ENCODE measurements at places on chromosomes 4 and X.

DNA sequence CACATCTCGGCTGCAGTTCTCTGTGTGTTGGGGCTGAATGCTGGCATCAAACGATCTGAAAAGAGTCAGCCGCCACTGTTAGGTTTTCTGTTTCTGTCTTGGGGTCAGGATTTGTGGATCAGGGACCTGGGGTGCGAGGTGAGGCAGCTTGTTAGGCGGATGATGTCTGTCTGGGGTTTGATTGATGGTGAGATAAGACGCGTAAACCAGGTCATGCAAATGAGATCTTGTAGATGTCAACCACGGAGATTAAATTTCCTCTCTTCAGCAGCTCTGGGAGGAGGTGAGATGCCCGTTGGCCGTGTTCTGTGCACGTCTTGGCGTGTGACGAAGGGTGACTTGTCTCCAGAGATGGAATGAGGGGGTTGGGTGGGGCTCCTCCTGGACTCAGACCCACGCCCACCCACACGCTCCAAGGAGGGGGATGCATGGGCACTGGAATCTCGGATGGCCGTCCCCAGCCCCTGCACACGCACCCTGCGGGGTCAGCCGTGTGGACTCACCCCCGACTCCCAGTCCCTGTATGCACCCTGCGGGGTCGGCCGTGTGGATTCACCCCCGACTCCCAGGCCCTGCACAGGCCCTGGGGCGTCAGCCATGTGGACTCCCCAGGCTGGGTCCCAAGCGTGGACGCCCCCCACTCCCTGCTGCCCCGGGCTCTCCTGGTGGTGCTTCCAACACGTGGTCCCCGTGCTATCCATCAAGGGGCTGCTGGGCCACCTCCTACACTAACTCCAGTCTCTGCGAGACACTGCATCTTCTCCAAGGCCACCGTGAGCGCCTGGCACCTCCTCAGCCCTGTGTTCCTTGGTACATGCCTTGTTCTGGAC, 16.0 kb upstream of the UVSSA start:
- no peak for DNase-seq

DNA sequence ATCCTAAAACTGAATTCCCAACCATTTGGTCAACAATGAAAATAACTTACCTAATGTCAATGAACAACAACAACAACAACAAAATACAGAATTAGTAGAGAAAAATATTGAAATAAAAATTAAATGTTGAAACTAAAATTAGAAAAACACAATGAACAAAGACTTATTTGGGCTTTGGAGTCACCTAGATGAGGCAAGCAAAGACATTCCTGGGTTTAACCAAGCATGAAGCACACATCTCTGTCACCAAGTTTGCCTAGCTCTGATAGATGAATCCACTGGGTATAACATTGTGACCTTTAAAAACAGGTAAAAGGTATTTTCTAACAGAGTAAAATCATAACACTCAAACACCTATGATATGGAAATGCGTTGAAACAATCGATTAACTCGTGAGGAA, 13.2 kb upstream of the SYTL5 start:
- no peak for DNase-seq

DNA sequence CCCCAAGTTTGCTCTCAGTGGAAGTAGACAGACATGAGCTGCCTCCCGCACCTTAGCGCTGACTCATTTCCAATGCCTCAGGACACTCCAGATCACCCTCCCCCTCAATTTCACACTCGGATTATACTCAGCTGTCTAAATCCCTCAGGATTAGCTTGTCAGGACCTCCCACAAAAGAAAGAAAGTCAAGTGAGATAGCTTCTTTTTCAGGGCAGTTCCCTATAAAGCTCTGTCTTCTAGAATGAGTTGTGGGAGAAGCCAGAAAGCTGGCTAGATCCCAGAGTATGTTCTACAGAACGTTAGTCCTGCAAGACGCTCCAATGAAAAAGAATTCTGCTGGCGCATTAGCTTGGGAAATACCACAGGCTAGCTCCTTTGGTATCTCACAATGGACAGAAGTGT, 51.2 kb upstream of the MTNR1A start:
- DNase-seq = peak; percentile 27

DNA sequence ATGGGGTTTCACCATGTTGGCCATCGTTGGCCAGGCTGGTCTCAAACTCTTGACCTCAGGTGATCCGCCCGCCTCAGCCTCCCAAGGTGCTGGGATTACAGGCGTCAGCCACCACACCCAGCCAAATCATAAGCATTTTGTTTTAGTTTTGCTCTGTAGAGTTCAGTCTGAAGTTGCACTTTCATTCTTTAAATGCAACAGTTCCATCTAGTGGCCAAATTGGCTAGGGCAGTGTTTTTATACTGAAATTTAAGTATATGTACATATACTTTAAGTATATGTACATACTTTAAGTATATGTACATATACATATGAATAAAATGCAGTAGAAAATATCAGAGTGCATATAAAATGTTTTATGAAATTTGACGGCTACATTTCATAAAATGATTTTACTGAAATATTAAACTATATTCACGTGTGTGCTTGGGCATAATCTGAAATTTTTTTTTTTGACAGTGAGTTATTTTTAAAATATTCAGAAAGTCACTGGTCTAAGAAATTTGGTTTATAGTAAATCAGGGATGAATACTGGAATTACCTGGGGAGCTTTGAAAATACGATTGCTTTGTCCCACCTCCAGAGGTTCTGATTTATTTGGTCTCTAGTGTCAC, 145.5 kb downstream of the NWD2 start:
- peak; percentile 65 for DNase-seq

- DNase-seq = no peak
Observed at GRCh38 chrX:150361070-150361776, 1.9 kb upstream of the MAMLD1 start.

DNA sequence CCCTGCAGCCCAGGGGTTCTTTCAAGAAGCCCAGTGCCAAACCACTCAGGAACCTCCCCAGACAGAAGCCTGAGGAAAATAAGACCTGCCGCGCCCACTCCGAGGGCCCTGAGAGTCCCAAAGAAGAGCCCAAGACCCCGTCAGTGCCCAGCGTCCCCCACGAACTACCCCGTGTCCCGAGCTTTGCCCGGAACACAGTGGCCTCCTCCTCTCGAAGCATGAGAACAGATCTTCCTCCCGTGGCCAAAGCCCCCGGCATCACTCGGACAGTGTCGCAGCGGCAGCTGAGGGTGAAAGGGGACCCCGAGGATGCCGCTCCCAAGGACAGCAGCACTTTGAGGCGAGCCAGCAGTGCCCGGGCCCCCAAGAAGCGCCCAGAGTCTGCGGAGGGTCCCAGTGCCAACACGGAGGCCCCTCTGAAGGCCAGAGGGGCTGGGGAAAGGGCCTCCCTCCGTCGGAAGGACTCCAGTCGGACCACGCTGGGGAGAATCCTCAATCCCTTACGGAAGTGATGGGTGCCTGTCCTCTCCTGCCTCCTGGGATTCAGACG, 40.2 kb downstream of the FHDC1 start:
- no peak for DNase-seq

GRCh38 chr4:138832563-138832962, 183.0 kb upstream of the NOCT start:
- no peak for DNase-seq

- no peak for DNase-seq
Observed at GRCh38 chr4:632926-633325, 7.6 kb downstream of the PDE6B start.

DNA sequence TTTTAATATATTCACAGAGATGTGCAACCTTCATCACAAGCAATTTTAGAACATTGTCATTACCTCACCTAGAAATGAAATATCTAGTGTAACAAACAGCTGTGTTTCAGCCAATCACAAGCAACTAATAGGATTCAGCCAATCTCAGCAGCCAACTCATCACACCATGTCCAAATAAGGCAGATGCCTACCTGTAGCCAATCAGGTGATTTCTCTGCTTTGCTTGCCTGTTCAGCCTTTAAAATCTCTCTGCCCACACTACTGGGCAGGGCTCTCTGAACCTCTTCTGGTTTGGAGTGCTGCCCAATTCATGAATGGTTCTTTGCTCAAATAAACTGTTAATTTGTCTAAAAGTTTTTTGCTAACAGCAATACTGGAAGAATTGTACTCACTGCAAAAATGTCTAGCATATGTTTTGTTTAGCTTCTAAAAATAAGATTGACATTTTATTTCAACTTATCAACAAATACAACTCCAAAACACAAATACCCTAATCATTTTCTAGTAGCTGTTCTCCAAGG, 52.4 kb upstream of the IGFBP7 start:
- DNase-seq = no peak

DNA sequence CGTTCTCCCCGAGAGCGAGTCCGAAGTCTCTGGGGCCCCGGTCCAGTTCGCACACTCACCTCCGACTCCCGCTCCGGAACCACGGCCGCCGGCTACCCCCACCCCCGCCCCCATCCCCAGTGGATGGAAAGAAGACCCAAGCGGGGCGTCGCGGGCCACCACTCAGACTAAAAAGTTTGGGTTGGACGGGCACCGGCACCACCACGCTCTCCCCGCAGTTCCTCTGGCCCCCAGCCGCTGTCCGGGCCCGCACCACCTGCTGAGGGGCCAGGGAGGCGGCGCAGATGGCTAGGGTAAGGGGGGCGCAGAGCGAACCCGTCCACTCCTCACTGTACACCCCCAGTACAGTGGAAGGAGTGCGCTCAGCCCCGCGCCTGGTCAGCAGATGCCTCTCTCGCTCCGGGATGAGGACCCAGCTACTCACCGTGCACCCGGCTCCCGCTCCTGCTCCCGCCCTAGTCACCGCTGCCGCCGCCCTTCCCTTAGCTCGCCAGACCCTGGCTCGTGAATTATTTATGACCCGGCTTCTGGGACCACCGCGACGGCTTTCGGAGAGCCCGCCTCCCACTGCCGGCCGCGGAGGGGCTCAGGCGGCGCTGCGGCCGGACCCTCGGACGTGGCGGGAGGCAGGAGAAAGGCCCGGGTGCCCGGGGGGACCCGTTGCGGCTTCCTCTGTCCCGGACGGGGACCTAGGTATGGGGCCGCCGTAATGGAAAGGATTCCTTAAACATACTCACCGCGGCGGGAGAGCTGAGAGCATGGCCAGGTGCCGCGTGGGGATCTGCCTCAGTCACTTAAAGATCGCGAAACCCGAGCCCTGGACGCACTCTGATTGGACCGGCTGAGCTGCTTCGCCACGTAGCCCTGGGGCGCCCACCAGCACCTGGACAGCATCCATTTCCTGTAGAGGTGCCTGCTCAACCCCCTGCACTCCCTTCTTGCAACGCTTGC, at the start of gene PROM1:
TSS of gene PROM1 (minus strand) at position 783 of the 951 bp plus-strand sequence. CDS start 8,117 bp downstream, outside the sequence.
- no peak for DNase-seq

GRCh38 chrX:16386126-16386525, 218.8 kb downstream of the MAGEB17 start:
- peak; percentile 19 for DNase-seq

DNA sequence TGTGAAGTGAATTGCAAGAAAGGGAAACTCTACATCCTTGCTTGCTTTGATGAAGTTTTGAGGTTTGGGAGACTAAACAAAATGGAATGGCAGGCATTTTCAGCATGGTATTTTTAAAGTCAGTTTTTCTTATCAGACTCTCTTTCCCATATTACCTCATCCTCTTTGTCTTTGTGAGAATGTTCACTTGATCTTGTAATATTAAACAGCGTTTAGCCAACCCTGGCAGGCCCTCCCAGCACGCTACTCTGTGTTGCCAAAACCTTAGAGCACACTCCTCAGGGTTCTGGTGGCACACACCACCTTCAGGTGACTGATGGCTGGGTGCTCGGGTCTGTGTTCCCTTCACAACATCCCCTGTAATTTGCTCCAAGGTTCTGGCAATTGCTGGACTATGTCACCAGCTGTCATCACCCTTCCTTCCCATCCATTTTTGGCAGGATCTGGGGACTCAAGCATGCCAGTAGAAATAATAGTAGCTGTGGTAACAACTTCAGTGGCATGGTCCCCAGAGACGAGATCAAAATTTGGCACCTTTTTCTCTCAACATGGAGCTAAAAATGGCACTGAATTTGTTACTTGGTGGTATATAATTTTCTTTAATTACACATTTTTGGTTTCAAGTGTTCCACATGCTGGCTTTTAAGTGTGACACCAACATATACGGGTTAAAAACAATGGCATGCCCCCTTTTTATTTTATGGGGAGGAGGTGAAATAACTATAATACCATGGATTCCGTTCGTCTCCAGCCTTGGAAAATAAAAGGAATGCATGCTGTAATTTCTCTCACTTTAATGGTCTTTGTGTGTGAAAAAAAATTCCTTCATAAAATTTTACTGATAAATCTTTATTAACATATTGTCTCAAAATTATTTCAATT, 273.1 kb downstream of the DCTD start:
- DNase-seq = peak; percentile 90

DNA sequence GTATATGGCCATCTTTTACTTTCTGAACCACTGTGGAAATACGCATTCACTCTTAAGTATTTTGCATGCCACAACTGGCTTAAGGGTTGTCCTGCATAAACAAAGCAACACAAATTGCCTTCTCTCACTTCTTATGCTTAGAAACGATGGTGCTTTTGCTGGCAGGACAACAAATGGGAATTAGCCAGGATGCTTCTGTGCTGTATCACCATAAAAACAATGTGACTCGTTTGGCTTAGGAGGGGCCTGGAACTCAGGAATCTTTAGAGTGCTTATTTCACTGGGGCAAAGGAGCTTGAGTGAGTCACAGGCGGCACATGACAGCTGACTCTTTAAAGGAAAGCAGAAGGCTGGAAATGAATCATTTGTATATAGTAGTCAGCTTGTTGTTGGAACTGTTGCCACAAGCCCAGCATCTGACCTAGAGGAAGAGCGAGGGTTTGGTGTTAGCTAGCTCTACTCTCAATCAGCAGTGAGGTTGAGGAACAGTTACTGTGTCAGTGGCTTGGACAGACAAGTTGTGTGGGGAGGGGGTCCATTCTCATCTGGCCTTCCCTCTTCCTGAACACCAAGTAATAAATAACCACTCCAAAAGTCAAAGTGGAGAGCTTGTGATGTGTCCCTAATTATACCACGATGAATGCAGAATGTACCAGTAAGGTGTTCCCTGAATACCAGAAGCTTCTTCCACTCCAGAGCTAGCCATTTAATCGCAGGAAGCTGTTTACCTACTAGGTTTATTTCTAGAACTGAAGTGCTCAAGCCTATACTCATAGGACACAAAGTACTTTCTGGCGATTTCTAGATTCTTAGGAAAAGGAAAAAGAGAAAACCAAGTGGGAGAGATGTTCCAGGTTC, 293.1 kb downstream of the CAMK2D start:
- DNase-seq = peak; percentile 100

DNA sequence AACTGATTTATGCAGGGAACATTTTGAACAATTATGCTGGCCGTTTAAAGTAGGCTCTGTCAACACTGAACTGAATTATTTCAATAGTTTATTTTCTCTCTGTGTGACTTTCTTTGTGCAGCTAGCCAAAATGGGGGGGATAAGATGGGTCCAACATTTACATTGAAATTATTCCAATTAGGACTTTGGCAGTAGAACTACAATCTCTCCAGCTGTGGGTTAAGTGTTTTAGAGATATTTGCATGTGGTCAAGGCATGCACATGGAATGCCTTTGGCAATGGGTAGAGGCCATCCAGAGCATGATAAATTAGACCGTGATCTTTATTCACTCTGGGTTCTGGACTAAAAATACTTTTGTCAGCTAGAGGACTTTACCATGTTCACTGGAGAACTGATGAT, 107.9 kb upstream of the ELOVL6 start:
- DNase-seq = peak; percentile 59

DNA sequence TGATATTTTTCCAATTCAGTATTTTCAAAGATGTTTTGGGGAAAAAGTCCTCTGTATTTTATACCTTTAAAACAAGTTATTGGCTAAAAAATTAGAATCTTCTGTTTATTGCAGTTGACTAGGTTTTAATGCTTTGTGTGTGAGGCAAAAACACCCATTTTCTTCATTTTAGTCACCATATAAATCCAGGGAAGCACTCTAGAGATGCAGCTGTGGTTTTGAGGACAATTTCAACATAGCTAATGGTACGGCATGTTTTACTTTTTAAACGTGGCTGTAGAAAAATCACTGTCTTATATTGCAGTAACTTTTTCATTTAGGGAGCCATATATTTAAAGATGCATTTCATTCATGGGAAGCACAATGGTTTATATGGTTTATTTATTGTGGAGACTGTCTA, 129.1 kb upstream of the PITX2 start:
- DNase-seq = no peak

Measured in astrocyte of the spinal cord (primary cell).